Body of pancreas (tissue), 4 donors: ENCODE measurements at places on chromosomes 4 and X. TPM values are rescaled to one million over a fixed set of nuclear protein-coding genes. Genes with fewer than 3 reads are reported as not detected.

- no peak for DNase-seq
Observed at GRCh38 chr4:163866728-163867315, 372.3 kb downstream of the TMA16 start.

DNA sequence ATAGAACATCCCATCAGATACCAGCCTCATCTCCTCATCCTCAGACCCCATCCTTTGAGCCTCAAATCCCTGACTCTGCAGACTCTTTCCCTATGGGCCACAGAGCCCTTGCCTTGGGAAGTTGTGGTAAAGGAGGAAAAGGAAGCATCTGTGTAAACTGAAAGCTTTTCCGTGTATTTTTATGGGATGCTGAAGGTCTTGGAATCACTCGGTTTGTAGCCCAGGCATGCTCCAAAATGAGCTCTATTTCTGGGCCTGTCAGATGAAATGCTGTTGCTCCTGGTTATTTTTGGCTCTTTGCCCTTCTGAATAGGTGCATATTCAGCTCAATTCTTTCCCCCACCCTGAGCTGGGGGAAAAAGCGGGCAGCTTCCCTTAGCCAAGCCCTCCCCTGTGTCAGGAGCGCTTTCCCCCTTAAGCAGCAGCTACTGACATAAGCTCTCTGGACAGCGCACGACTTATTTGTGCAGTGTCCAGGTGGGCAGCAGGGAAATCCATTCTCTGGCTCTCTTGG, 5.0 kb upstream of the SEL1L3 start:
- DNase-seq: no peak

- no peak for DNase-seq
Observed at GRCh38 chrX:101260435-101260834, 30.7 kb downstream of the TAF7L start.

- DNase-seq: no peak
Observed at GRCh38 chr4:62324215-62324614, 1124.1 kb downstream of the ADGRL3 start.

MGARP gene
- 0.78 TPM for total RNA-seq
